ENCODE measurements at places on chromosomes 1 and 21. TPM values are rescaled to one million over a fixed set of nuclear protein-coding genes. Genes with fewer than 3 reads are reported as not detected.

GRCh38 chr21:19508844-19509243 is 1105.3 kb upstream of the TMPRSS15 start:
- H3K4me1 ChIP-seq = no peaks in the 10 kb centered on the region
- no peak overlapping the region for H3K27ac ChIP-seq

DNA sequence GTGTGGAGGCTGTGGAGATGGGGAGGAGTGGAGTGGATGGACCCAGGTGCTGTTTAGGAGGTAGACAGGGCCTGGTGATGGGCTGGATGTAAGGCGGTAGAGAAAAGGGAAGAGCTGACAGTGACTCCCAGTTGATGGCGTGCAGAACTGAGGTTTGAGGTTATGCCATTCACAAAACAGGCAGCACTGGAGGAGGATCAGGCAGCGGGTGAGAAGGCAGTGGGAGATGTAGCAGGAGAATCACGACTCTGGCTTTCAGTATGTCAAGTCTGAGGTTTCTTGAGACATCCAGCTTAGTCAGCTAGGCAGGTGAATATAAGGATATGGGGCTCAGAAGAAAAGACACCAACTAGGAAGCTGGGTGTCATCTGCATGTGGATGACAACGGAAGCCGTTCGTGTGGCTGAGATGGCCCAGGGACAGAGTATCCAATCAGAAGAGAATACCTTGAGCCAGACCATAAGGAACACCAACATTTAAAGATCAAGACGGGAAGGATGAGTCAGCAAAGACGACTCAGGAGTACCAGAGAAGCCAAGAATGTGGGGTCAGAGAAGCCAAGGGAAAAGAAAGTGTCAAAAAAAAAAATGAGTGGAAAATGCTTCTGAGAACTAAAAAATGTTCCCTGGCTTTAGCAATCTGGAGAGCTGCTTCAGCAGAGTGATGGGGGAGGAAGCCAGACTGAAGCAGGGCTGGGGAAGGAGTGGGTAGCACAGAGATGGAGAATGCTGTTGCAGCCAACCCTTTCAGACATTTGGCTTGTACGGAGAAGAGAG is 15.2 kb downstream of the LRRN2 start:
- no peaks in the 10 kb centered on the region for H3K36me3 ChIP-seq
- no peaks in the 10 kb centered on the region for H3K4me1 ChIP-seq
- H3K4me3 ChIP-seq = no peak overlapping the region
- no peak for DNase-seq
- H3K27ac ChIP-seq = no peak overlapping the region

GRCh38 chr21:46000182-46000730 is 18.7 kb downstream of the COL6A1 start:
- H3K27me3 ChIP-seq = no peaks in the 10 kb centered on the region
- H3K4me1 ChIP-seq = no peaks in the 10 kb centered on the region
- peak overlapping the region; percentile 34 for H3K27ac ChIP-seq
- peaks cover 14% of the 10 kb centered on the region for H3K36me3 ChIP-seq
- DNase-seq = no peak

GRCh38 chr1:169295425-169295824 is 72.2 kb downstream of the NME7 start:
- DNase-seq = no peak
- H3K27ac ChIP-seq = no peak overlapping the region
- H3K27me3 ChIP-seq = no peaks in the 10 kb centered on the region
- H3K4me3 ChIP-seq = no peak overlapping the region
- no peaks in the 10 kb centered on the region for H3K4me1 ChIP-seq
- H3K36me3 ChIP-seq = no peaks in the 10 kb centered on the region

DNA sequence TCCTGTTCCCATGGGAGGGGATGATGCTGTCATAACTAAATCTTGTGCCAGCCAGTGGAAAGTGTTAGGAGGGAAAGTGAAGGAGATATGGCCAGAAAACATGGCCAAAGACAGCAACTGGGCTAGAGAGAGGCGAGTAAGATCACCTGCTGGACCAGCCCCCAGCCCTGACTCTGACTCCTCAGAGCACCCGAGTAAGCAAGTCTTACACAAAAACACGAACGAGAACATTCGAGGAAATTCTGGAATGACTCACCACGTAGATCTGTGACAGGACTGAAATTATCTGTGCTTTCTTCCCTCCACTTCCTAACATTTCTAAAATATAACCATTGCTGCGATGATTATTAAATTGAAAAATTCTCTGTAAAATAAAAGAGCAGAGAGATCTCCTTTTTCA is 9.2 kb downstream of the ZNF496 start:
- no peak overlapping the region for H3K27ac ChIP-seq
- DNase-seq = no peak
- no peaks in the 10 kb centered on the region for H3K4me1 ChIP-seq
- H3K36me3 ChIP-seq = peaks cover 61% of the 10 kb centered on the region

The SELENOF gene
- total RNA-seq = 53.5 TPM

DNA sequence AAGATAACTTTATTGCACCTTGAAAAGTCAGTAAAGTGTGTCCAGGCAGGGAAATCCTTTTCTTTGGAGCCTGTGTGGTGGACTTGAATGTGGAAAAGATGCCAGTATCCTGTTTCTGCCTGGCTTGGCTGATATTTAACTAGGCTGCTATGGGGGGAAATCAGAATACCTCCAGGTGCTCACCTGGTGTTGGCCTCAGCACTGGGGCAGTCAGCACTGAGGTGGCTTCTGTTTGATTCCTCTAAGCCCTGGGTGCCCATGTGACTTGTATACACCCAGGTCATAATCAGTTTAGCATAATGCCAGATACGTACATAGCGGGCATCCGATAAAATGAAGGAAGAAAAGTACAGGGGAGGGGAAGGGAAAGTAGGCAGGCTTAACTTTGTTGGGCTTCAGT is 7.2 kb downstream of the PHGDH start:
- H3K27me3 ChIP-seq = no peaks in the 10 kb centered on the region
- H3K4me1 ChIP-seq = peaks cover 3% of the 10 kb centered on the region
- H3K4me3 ChIP-seq = no peak overlapping the region
- H3K36me3 ChIP-seq = peaks cover 7% of the 10 kb centered on the region
- no peak overlapping the region for H3K27ac ChIP-seq

The RHBG gene
- total RNA-seq = not detected

The IL12RB2 gene
- total RNA-seq = 0.04 TPM

DNA sequence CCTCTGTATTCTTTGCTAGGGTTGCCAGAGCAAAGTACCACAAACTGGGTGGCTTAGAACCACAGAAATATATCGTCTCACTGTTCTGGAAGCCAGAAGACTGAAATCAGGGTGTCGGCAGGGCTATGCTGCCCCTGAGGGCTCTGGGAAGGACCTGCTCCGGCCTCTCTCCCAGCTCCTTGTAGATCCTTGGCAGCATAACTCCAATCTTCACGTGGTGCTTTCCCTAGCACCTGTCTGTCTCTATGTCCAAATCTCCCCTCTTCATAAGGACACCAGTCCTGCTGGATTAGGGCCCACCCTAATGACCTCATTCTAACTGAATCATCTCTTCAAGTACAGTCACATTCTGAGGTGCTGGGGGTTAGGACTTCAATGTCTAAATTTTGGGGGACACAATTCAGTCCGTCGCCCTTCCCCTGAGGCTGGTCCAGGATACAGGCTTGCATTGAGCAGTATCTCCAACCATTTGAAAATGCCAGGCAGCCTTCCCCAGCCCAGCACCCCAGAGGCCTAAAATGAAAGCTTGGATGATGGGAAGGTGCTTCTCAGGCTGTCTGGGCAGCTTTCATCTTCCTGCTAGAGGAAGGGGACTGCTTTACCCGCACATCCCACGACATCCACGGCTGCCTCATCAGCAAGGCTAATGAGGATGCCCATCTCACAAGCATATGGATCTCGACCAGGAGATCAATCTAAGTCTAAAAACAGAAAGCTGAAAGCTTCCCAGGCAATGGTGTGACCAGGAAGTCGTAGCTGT is 24.7 kb downstream of the TRIM67 start:
- no peaks in the 10 kb centered on the region for H3K36me3 ChIP-seq
- no peak overlapping the region for H3K27ac ChIP-seq
- no peaks in the 10 kb centered on the region for H3K4me1 ChIP-seq

The ATP6V1G3 gene
- not detected for total RNA-seq

GRCh38 chr1:175814885-175815284 is 71.5 kb upstream of the TNR start:
- no peaks in the 10 kb centered on the region for H3K27me3 ChIP-seq
- DNase-seq = no peak
- H3K4me3 ChIP-seq = no peak overlapping the region

DNA sequence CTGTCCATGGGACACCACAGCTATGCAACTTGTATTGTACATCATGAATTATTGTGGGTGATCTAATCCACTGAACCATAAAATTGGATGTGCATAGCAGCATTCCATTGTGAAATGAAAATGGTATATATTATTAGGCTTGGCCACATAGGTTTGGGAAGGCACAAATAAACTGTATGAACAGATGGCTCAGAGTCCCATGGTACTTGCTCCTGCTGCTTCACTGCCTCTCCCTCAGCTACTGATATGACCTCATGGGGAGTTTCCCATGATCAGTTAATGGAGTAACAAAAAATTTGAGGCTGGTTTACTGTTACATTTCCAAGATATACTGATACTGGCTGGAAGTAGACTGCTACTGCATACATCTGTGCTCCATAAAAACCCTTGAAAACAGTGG is 152.7 kb upstream of the NEGR1 start:
- no peaks in the 10 kb centered on the region for H3K36me3 ChIP-seq
- H3K4me3 ChIP-seq = no peak overlapping the region
- DNase-seq = no peak
- H3K27ac ChIP-seq = no peak overlapping the region
- no peaks in the 10 kb centered on the region for H3K4me1 ChIP-seq

- no peak overlapping the region for H3K4me3 ChIP-seq
- DNase-seq = no peak
- no peaks in the 10 kb centered on the region for H3K4me1 ChIP-seq
- no peaks in the 10 kb centered on the region for H3K36me3 ChIP-seq
- H3K27me3 ChIP-seq = no peaks in the 10 kb centered on the region
- H3K27ac ChIP-seq = no peak overlapping the region
Measured at GRCh38 chr1:58000116-58000515, 546.4 kb downstream of the OMA1 start.

DNA sequence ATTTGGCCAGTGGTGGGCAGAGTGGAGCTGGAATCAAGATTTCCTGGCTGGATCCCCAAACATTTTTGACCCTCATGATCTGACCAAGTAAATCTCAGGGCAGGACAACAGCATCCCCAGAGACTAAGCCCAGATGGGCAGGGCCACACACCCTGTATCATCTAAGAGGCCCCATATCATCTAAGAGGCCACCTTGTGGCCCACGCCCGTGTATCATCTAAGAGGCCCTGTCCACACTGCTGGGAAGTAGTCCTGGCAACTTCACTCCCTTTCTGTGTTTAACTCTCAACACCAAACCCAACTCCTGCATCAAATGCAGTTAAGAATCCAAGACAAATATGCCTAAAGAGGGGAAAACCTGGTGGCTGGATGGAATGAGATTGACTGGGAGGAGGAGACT is 81.6 kb upstream of the SSX2IP start:
- H3K4me1 ChIP-seq = peaks cover 6% of the 10 kb centered on the region
- no peak overlapping the region for H3K4me3 ChIP-seq
- no peaks in the 10 kb centered on the region for H3K36me3 ChIP-seq
- no peak for DNase-seq

DNA sequence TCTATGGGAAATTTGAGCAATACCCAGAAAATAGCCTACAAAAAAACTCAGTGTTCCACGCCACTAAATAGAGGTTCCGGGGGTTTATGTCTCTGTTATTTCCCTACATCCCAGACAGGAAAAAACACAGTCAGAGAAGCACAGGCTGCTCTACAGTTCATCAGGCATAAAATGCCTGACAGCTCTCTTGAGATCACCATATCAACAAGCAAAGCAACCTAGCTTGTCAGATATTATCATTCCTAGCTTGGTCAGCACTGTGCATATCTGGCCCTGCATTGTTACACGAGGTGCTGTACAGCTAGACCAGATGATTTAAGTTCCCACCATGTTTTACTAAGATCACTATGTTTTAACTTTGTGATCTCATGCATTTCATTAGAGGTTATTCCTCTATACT is 172.6 kb downstream of the PTPRC start:
- H3K36me3 ChIP-seq = no peaks in the 10 kb centered on the region
- H3K4me1 ChIP-seq = no peaks in the 10 kb centered on the region
- no peaks in the 10 kb centered on the region for H3K27me3 ChIP-seq
- no peak overlapping the region for H3K27ac ChIP-seq
- DNase-seq = no peak
- H3K4me3 ChIP-seq = no peak overlapping the region

GRCh38 chr21:42218836-42219605 is at the start of gene ABCG1:
ABCG1 (plus strand) TSS chr21:42219140; CDS start chr21:42219263, 123 bp downstream.
- no peaks in the 10 kb centered on the region for H3K36me3 ChIP-seq
- H3K27me3 ChIP-seq = peaks cover 31% of the 10 kb centered on the region
- H3K4me3 ChIP-seq = peak within 1 kb of the TSS; percentile 78

DNA sequence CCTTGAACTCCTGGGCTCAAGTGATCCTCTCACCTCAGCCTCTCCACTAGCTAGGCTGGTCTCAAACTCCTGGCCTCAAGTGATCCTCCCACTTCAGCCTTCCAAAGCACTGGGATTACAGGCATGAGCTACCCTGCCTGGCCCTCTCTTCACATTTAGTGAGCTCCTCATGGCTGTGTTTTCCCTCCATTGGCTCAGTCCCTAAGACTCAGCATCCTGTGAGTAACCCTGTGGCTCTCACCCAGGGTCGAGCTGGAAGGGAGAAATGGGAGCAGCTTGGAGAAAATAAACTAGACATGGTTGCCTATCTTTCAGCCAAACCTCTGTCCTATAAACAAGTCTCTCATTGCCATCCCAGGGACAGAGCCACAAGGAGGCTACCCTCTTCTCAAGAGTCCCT is 17.5 kb downstream of the NCF2 start:
- no peaks in the 10 kb centered on the region for H3K36me3 ChIP-seq
- H3K4me3 ChIP-seq = no peak overlapping the region
- H3K27ac ChIP-seq = no peak overlapping the region
- no peak for DNase-seq
- H3K27me3 ChIP-seq = no peaks in the 10 kb centered on the region

Data from cardiac muscle cell (in vitro differentiated cells and primary cell).